Activated T-cell treated with anti-CD3 and anti-CD28 coated beads for 4 hours (primary cell): ENCODE measurements at places on chromosomes 5 and 9.

DNA sequence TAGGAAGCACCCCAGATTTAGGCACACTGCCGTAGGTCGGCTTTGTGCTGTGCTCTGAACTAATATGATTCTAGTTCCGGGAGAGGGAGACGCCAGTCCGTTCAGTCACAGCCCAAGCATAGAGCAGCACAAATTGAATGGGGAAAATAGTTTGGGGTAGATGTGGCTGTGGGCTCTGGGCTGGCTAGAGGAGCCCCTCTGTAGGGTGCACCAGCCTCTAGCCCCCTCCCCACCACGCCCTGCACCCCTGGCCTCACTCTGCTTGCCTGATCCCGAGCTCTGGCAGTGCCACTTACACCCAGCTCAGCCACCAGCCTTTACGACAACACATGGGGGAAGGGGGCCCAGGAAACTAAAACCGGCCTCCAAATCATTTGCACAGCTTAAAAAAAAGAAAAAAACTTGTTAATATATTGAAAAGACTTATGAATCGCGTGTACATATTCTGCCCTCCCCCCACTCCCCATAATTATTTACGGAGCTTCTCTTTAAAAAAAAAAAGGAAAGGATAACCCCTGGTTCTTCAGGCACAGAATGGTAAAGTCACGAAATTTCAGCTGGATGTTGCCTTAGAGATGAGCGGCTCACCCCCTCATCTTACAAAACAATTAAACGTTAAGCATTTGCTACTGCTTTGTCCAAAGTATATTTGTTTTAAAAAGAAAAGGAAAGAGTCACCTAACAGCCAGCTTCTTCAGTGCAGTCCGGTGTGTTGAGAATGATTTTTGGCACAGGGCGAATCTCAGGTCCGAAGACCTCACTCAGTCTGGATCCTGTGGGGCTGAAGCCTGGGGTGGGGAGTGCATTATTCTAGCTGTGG, 3.5 kb downstream of the LMX1B start:
- DNase-seq = no peak

DNA sequence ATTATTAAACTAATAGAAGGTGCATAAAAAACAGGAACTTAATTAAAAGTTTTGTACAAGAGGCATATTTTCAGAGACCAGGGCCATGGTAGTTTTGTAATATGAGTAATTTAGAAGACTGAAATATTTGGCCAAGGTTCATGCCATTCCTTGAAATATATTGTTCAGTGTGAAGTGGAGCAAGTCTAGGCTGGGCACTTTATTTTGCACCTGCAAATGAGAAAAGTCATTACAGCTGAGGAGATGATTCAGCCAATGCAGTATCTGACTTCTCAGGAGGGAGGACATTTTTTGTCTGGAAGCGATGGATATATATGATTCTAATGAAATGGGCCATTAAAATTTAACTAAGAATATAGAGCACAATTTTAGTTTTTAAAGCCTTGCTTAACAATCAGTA, 754.0 kb upstream of the ADAMTS16 start:
- no peak for DNase-seq

- DNase-seq = no peak
Observed at GRCh38 chr5:1270933-1271914, 23.6 kb downstream of the TERT start.

DNA sequence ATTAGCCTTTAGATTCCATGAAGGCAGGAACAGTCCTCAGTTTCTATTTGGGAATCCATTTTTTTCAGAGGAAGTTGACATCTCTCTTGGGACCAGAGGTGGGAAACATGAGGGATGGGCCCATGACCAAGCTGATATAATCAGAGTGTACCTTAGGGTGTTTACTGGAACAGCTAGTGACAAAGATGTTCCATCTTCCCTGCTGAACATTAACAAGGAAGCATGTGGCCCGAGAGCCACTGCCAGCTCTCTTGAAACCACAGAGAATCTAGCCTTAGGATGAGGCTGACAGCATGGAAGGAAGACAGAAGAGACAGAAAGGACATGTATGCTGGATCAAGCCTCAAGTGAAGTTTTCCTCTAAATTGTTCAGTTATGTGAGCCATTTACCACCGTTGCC, 16.0 kb downstream of the AQP3 start:
- no peak for DNase-seq

DNA sequence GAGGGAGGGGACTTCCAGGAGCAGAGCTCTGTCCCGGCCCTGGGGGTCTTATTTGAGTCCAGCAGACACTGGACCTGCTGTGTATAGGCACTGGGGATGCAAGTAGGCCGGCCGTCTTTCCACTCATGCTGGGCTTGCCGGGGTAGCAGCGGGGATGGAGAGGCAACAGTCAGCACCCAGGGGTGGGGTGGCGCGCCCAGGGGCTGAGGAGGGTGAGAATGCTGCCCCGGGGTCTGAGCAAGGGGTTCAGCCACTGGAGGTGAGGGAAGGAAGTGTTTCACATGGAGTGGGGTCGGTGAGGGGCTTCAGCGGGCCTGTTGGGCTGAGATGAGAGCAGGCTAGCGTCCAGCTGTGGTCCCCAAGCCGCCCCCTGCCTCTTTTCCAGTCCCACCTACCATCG, 88.8 kb downstream of the HMCN2 start:
- DNase-seq = no peak
